ENCODE measurements at places on chromosomes 1 and 21.

DNA sequence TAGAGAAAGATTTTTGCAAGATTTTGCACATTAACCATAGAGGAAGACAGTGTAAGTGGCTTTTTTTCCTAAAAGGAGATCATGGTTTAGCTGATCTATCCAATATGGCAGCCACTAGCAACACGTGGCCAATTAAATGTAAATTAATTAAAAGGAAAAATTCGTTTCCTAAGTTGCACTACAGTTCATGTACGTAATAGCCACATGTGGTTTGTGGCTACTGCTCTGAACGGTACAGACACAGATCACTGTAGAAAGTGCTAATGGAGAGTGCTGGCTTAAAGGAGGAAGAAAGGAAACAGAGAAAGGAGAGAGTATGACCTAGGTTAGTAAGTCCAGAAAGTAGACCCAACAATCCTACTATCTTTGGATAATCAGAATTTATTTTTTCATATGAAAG lies 170.8 kb downstream of the SIPA1L2 start:
- DNase-seq: no peak

DNA sequence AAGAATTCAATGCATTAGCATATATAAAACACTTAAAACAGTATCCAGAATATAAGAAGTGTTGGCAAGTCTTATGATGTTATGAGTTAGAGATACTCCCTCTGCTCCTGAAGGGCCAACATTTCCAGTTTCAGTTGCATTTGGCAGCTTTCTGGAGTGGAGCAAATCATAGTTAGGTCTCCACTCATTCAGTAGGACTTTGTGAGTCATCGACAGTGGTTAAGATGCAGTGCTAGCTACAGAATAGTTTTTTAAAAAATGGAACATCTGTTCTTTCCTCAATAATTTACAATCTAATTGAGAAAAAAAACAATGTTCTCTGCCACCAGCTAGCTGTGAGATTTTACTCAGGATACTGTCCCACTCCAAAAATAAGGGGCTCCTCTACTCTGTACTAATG lies 389.1 kb downstream of the HLX start:
- DNase-seq: peak; percentile 35

DNA sequence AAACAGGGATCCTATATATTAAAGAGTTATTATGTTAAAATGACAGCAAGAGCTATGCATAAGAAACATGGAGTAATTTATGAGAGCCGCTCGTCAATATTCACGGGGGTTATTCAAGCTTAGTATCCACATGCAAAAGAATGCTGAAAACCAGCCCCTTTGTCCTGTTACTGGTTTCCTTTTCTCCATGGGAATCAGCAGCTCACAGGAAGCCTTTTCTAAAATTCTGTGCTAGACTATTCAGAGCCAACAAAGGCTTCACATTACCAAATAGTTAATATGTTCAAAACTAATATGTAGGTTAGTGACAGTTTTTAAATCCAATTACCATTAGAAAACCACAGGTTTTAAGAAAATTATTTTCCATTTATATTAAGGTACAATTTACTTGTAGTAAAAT lies 225.6 kb upstream of the MAP1LC3C start:
- no peak for DNase-seq

GRCh38 chr1:231694465-231695077 lies 68.0 kb downstream of the DISC1 start:
- DNase-seq: no peak

DNA sequence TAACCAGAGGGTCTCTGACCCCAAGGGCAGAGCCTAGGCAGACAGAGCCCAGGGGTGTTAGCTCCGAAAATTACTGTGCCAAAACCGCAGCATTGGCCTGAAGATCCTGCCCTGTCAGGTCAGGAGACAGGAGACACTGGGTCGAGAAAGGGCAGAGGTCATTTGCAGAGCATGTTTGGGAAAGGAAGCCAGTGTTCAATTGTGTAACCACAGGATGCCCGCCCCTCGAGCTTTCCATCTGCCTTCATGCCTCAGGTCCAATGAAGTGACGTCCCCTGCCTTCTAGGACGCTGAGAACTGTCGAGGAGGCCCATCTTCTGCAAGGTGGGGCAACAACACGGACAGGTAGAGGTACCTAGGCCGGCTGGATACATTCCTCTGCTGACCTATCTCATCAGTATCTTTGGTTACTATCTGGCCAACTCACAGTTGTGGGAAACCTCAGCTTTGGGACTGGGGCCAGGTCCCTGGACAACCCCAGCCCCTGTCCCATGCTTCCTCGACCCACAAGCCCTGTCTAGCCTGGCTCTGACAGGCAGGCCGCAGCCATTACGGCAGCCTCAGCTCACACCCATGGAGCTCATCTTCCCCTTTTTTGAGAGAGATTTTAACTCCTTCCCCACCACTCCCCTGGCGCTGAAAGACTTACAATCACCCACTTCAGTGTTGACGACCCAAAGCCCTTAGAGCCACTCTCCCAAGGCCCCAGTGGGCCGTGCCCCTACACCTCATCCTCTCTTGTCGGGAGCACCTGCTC lies 1.3 kb downstream of the ARL8A start:
- DNase-seq: no peak

- no peak for DNase-seq
Observed at GRCh38 chr1:44254392-44254910, 41.2 kb downstream of the DMAP1 start.

DNA sequence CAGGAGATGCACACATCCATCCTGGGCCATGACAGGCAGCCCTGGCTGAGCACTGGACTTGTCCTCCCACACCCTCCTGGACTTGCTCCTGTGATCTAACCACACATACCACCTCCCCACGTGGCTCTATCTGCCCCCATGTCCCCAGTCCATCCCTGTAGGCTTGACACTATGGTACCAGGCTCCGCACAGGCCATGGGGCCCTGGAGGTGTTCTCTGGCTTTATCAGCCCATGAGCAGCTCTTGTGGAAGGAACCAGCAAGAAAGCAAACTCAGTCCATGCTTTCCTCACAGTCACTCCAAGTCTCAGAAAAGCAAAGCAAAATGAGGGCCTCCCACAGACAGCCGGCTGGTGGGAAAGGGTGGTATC lies 61.6 kb downstream of the CD46 start:
- DNase-seq: no peak

DNA sequence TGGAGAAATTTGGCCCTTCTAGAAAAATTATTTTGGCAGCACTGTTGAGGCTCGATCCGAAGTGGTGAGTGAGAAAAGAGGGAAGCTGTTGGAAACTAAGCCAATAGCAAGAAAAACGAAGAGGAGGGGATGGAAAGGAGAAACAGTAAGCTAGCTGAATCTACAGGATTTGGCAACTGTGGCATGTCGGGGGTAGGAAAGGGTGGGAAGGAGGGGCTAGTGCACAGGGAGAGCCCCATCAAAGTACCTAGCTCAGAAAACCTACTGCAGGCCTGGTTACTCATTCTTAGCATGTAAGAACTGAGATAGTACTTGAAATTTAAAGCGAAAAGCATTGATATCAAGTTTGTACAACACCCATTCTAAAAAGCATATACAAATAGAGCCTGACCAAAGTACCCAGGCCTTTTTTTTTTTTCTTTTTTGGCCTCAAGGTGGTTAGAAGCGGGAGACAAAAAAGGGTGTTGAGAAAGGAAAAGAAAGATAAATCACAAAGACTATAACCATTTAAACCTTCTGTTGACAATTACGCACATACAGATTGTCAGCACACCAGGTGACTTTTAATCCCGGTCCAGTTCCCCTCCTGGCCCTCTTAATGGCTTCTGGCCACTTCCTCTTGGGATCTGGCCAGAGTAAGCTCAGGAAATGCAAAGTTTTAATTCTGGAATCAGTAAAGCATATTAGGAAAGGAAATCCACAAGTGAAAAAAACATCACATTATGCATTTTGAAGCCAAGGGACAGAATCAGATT lies 50.4 kb downstream of the SLC16A1 start:
- DNase-seq: no peak

DNA sequence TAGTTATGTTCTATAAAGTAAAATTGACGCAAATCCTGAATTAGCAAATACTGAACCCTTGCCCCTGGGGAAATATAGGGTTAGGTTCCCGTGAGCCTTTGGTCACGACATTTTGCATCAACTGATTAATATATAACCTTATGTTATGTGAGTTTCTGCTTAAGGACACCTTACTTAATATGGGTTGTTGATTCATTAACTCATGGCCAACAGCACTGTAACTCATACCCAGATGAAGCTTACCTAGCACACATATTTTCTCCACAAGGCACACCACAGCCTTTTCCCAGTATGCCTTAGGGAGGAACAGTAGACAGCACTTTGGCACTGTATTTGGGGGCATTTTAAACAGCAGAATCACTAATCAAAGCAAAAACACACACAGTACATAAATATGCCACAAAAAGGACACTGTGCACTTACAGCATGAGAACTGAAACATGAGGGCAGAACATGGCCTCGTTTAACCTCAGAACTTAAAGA lies 15.1 kb downstream of the INAVA start:
- DNase-seq: no peak

DNA sequence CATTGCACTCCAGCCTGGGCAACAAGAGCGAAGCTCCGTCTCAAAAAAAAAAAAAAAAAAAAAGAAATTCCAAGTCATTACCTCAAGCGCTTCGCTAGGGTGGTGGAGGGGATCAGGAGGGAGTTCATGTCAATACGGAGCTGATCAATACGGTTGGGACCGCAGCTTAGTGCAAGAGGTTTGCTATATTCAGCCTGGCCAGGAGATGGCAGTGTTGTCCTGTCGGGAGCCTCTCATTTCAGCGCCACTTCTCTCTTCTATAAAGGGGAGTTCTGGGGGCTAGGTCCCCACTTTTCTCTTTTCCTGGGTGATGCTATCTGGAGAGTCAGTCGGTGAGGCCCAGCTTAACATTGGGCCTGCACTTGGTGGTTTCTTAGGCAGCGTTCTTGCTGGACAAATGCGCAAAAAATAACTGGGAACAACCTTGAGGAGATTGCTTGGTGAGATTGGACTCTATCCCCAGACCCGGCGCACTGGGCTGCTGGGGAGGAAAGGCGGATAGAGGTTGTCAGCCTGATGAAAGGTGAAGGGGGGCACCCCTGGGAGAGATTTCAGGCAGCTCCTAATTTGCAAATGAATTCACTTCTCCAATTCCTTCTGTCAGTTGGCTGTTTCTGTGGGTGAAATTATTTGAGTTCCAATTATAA lies 40.4 kb downstream of the KIAA0040 start:
- no peak for DNase-seq

- DNase-seq: no peak
Observed at GRCh38 chr1:154222518-154222917, 1.8 kb downstream of the UBAP2L start.

DNA sequence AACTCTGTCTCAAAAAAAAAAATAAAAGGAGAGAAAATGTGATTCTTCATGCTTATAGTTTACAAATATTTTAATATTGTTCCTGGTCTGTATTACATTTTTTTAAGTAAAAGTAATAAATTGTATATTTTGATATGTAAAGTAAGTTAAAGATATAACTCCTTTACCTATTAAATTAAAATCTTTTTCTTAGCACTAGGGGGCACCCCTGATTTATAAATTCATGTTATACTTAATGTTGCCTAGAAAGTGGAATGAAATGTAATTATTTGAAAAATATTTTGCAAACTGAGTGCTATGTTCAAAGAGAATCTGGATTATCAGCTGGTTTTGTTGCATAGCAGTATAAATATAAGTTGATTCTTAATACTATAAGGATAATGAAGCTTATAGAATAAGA lies 49.2 kb downstream of the RALGPS2 start:
- DNase-seq: peak; percentile 0

- no peak for DNase-seq
Observed at GRCh38 chr1:39026866-39027507, 837 bp downstream of the NDUFS5 start.

DNA sequence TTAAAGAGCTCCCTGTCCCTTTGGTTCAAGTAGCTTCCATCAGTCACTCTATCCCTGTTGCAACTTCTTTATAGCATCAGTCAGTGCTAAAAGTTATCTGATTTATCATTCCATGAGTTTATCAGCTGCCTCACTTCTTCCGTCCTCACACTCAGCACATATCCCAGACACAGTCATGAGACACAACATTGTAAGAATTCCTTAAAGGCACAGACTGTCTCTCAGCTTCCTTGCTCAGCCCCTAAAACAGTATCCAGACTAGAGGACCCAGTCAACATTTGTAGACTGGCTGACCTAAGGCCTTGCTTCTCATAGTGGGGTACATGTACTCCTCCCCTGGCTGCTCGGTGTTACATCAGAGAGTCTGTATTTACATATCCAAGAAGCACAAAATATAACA lies 164.9 kb upstream of the ADGRL2 start:
- DNase-seq: no peak
